Right lung (tissue), 10 donors: ENCODE measurements at places on chromosomes 6 and 20. TPM values are rescaled to one million over a fixed set of nuclear protein-coding genes. Genes with fewer than 3 reads are reported as not detected.

The CD93 gene
- 163 TPM for polyA plus RNA-seq

The FERMT1 gene
- polyA plus RNA-seq = 2.8 TPM

The GRM4 gene
- 0.34 TPM for polyA plus RNA-seq

The ELOVL2 gene
- 4.5 TPM for polyA plus RNA-seq

The EMILIN3 gene
- polyA plus RNA-seq = 2.0 TPM

The CCN6 gene
- polyA plus RNA-seq = 0.30 TPM

The UST gene
- 8.7 TPM for polyA plus RNA-seq

The GPR31 gene
- polyA plus RNA-seq = not detected

The SLC16A10 gene
- 6.8 TPM for polyA plus RNA-seq

The MAS1 gene
- 0.03 TPM for polyA plus RNA-seq

The FOXQ1 gene
- 2.5 TPM for polyA plus RNA-seq

The RAMACL gene
- polyA plus RNA-seq = 0.22 TPM

The VPS16 gene
- polyA plus RNA-seq = 30.5 TPM

The SYNGAP1 gene
- 41.9 TPM for polyA plus RNA-seq

The POU5F1 gene
- polyA plus RNA-seq = 0.90 TPM

The DHX16 gene
- polyA plus RNA-seq = 40.9 TPM

The GPSM3 gene
- 17.3 TPM for polyA plus RNA-seq

The SNRPB2 gene
- 83.4 TPM for polyA plus RNA-seq

The TMC2 gene
- 0.09 TPM for polyA plus RNA-seq

The ZNF341 gene
- polyA plus RNA-seq = 4.0 TPM
